ENCODE measurements at places on chromosomes 16 and 17.

GRCh38 chr16:78982096-78982744 is 618.3 kb downstream of the MAF start:
- DNase-seq = no peak

DNA sequence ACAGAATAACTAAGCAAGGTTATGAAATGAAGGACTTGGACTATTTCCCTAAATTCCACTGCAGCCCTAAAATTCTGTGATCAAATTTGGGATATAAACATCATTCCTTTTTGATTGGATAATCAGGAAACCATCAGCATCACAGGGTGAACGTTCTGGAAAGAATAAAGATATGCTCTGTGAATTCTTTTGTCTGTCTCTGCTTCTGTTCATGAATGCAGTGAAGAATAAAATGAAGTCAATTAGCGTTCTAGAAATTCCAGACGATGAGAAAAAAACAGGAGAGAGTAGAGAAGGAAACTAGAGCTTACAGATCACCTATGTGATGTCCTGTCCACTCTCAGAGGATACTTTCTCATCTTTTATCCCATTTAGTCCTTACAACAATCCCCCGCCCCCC is 295.1 kb upstream of the SOX9 start:
- no peak for DNase-seq

DNA sequence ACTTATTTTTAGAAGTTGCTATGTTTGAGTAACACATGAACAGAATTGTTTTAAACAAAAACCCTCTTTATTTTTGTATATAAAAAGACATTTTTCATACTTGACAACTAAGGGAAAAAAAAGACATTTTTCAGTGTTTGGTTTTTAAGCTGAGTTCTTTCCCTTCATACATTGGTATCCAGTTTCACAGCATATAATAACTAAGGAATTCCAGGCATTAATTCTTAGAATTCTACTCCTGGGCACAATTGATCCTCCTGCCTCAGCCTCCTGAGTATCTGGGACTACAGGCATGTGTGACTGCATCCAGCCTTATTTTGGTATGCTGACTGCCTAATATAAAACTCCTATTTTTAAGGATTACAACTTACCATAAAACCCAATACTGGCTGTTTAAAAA is 8.4 kb downstream of the FBXO47 start:
- DNase-seq = no peak

GRCh38 chr17:60314423-60314822 is 77.5 kb downstream of the USP32 start:
- DNase-seq = no peak

GRCh38 chr17:46722662-46723285 is 95.7 kb downstream of the WNT3 start:
- no peak for DNase-seq

GRCh38 chr17:50263331-50264262 is 10.7 kb upstream of the TMEM92 start:
- no peak for DNase-seq

GRCh38 chr17:2900842-2901241 is 104.6 kb downstream of the RAP1GAP2 start:
- no peak for DNase-seq

DNA sequence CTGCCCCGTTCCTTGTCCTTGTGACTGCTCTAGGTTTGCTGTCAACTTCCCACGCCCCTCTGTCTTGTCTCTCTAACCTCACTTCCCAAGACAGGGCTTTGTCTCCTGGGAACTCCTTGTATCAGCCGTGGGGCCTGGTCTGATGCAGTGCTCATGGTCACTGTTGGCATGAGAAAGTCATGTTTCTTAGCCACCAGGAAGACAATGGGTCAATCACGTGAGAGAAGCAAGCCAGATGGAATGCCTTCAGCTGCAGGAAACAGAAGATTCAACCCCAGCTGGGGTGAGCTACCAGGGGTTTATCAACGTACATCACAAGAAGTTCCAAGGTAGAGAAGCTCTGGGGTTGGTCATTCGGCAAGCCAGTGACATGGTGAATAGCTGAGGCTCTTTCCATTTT is 116.6 kb downstream of the IRF8 start:
- no peak for DNase-seq

- no peak for DNase-seq
Observed at GRCh38 chr16:58114827-58115825, 14.1 kb downstream of the CFAP20 start.
